ENCODE measurements at places on chromosomes 7 and 10. TPM values are rescaled to one million over a fixed set of nuclear protein-coding genes. Genes with fewer than 3 reads are reported as not detected.

The ZNF804B gene
- total RNA-seq, result not detected

The SPDYE9 gene
- not detected for total RNA-seq

The NPFFR1 gene
- not detected for total RNA-seq

The ODAD2 gene
- 1.8 TPM for total RNA-seq

The MALRD1 gene
- total RNA-seq, result 0.53 TPM

The TBXAS1 gene
- 11.5 TPM for total RNA-seq

The HOXA7 gene
- 2.6 TPM for total RNA-seq

The AKR1E2 gene
- total RNA-seq, result 6.4 TPM

The UPK3B gene
- total RNA-seq, result not detected

The ABCA13 gene
- total RNA-seq, result not detected

The ANKRD30A gene
- total RNA-seq, result not detected

The PPP1R17 gene
- total RNA-seq, result not detected

The CDK14 gene
- 36.6 TPM for total RNA-seq

The PVRIG gene
- total RNA-seq, result not detected

The RBM33 gene
- total RNA-seq, result 13.8 TPM

The GIMAP7 gene
- total RNA-seq, result not detected

The CLCN1 gene
- total RNA-seq, result not detected

The SLC26A5 gene
- total RNA-seq, result not detected

The TDRD1 gene
- total RNA-seq, result not detected

The MMD2 gene
- total RNA-seq, result not detected

The MRLN gene
- not detected for total RNA-seq

The PRSS37 gene
- total RNA-seq, result not detected

The HNRNPH3 gene
- total RNA-seq, result 24.2 TPM

The PLAU gene
- total RNA-seq, result 14.9 TPM

The HSPA12A gene
- 12.4 TPM for total RNA-seq

The LIPN gene
- not detected for total RNA-seq

The TRIL gene
- total RNA-seq, result under 0.01 TPM

The SKIDA1 gene
- 0.29 TPM for total RNA-seq

The IGFBP3 gene
- total RNA-seq, result 15.6 TPM

The PARG gene
- total RNA-seq, result 17.0 TPM

The CYP3A4 gene
- not detected for total RNA-seq

The RP9 gene
- 8.3 TPM for total RNA-seq

The VIPR2 gene
- total RNA-seq, result not detected

The NPSR1 gene
- total RNA-seq, result not detected

The ERVW-1 gene
- not detected for total RNA-seq

The OR2A5 gene
- not detected for total RNA-seq

The ANXA8 gene
- total RNA-seq, result 1.8 TPM

The LIPF gene
- total RNA-seq, result not detected

The CTAGE4 gene
- 0.71 TPM for total RNA-seq

The COX15 gene
- 34.2 TPM for total RNA-seq

The C10orf105 gene
- total RNA-seq, result not detected

The C10orf53 gene
- total RNA-seq, result not detected

The AKR1D1 gene
- not detected for total RNA-seq

The THSD7A gene
- 0.71 TPM for total RNA-seq

The AGAP5 gene
- 1.6 TPM for total RNA-seq

The ZNF22 gene
- total RNA-seq, result 13.5 TPM

The KIF5B gene
- total RNA-seq, result 120 TPM

The AASS gene
- 20.5 TPM for total RNA-seq

The C10orf88 gene
- 4.9 TPM for total RNA-seq

The DDC gene
- not detected for total RNA-seq

The CTAGE15 gene
- not detected for total RNA-seq

The SORBS1 gene
- 0.35 TPM for total RNA-seq

The GRID2IP gene
- total RNA-seq, result not detected

The SEMA4G gene
- total RNA-seq, result 0.29 TPM

The HKDC1 gene
- 0.29 TPM for total RNA-seq

The CHCHD1 gene
- total RNA-seq, result 37.2 TPM

The PAPOLB gene
- under 0.01 TPM for total RNA-seq

The PNLIPRP3 gene
- not detected for total RNA-seq

The ADAMTS14 gene
- 0.18 TPM for total RNA-seq
